Adipocyte (in vitro differentiated cells): ENCODE measurements at places on chromosomes 5 and 9.
A peak's percentile ranks its signal among the peaks of the same experiment; 100 is the strongest.

DNA sequence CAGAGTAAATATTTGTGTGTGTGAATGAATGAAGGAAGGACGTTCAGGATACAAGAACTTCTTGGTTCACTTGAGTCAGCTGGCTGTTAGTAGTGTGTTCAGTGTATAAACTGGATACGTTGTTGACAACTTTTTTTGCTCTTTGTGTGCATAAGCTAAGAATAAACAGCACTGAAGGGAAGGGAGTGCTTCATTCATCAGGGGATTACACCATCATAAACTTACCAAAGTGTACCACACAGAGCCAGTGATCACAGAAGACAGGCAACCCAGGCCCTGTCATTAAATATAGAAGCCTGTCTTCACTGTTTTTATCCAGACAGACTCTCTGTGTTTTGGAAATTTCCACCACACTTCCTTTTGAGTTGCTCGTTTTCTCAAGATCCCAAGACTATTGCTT lies 55.5 kb upstream of the MEF2C start:
- no peak for DNase-seq

GRCh38 chr5:135160036-135160675 lies 126.1 kb upstream of the PITX1 start:
- no peak for DNase-seq

GRCh38 chr5:83253720-83254119 lies 176.4 kb downstream of the XRCC4 start:
- DNase-seq: peak; percentile 17

DNA sequence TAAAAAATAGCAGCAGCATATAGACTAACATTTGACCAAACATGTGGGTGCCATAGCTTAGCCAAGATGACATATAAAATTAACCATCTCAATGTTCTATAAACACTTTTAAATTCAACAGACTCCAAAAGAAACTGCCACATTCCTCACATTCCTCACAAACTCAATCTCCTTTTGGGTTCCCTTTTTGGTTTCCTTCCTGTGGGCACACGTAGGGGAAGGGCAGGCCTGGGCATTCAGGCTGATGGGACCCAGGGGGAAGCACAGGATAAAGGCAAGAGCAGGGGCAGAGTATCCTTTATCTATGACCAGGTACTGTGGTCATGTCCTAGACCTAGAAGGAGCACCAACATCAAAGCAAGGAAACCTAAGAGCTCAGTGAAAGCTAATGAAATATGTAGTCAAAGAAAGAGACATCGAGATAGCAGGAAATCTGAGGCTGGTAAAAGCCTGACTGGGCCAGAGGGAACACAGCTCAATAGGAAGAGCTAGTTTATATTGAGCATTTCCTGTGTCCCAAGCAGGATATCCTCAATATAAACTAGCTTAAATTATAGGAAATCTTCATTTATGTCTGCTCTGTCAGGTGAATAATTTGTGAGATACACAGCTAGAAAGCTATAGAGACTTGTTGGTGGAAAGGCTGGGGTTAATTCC lies 13.6 kb upstream of the ERAP1 start:
- DNase-seq: no peak

GRCh38 chr5:95913663-95914062 lies 48.0 kb downstream of the ELL2 start:
- no peak for DNase-seq

GRCh38 chr5:150309886-150310239 lies 7.2 kb upstream of the ARSI start:
- no peak for DNase-seq
